Activated naive CD4-positive, alpha-beta T cell treated with anti-CD3 and anti-CD28 coated beads, Interleukin-2, amount 50 U/mL, for 16 hours (primary cell): ENCODE measurements at places on chromosomes 1 and 21.

GRCh38 chr21:27555996-27556395 lies 589.1 kb upstream of the ADAMTS5 start:
- DNase-seq, result no peak

- DNase-seq, result no peak
These were observed 76.3 kb downstream of the USP24 start for GRCh38 chr1:55138823-55139222.

DNA sequence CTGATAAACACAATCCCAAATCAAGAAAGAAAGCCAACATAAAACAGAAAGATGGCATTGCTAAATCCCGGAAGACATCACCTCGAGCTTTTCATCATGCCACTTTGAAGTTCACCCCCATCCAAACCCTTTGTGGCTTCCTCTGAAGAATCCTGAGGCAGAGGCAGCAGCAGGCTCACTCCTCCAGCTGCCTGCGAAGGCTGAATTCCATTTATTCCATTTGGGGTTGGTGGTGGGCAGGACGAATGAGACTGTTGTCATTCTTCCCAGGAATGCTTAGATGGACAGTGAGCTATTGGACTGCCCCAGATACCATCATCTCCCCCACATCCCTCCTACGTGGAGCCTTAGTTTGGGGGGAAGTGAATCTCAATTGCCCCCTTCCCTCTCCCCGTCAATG lies 437.5 kb downstream of the SMYD3 start:
- DNase-seq, result no peak

- peak; percentile 47 for DNase-seq
These were observed 7.3 kb upstream of the DEDD start for GRCh38 chr1:161139766-161140165.

DNA sequence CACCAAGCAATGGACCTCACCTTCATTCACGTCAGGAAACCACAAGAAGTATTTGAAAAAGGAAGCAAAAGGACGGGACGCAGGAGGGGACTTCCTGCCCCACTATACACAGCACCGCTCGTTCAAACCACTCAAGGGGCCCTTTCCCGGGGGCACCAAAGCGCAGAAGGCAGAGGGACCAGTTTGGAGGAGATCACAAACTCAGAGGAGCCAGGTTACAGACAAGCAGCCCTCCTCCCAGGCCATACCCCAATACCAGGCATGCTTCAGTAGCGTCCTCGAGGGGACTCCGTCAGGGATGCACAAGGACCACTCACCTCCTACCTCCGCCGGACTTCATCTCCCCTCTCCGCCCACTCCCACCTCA lies 685 bp downstream of the CRTC2 start:
- no peak for DNase-seq

DNA sequence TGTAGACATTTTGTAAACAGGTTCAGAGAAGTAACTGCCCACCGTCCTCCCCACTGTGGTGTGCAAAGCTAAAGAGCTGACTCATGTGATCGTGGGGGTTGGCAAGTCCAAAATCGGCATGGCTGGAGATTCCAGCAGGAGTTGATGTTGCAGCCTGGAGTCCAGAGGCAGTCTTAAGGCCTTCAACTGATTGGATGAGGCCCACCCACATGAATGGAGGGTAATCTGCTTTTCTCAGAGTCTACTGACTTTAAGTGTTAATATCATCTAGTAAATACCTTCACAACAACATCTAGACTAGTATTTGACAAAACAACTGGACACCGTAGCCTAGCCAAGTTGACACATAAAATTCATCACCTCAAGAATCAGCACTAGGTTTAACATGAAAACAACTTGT lies 281.6 kb downstream of the KIF26B start:
- no peak for DNase-seq
